ENCODE measurements at places on chromosomes 12 and 14. TPM values are rescaled to one million over a fixed set of nuclear protein-coding genes. Genes with fewer than 3 reads are reported as not detected.

Gene JDP2
- 41.5 TPM for polyA plus RNA-seq

Gene KRT82
- not detected for polyA plus RNA-seq

Gene CCDC196
- polyA plus RNA-seq: not detected

Gene LRP1-AS
- not detected for polyA plus RNA-seq

Gene ANKS1B
- 1.7 TPM for polyA plus RNA-seq

Gene RTN1
- 0.61 TPM for polyA plus RNA-seq

Gene TOMM20L
- polyA plus RNA-seq: not detected

Gene PTPRO
- 0.68 TPM for polyA plus RNA-seq

Gene ARID2
- 5.6 TPM for polyA plus RNA-seq

Gene RAPGEF3
- 21.2 TPM for polyA plus RNA-seq

Gene SLC22A17
- polyA plus RNA-seq: 18.3 TPM

Gene TAS2R46
- polyA plus RNA-seq: not detected
